ENCODE measurements at places on chromosomes 6 and 20. TPM values are rescaled to one million over a fixed set of nuclear protein-coding genes. Genes with fewer than 3 reads are reported as not detected.

C6orf141 gene
- not detected for total RNA-seq

C20orf141 gene
- total RNA-seq = not detected

KHDRBS2 gene
- not detected for total RNA-seq

EGFL8 gene
- 4.8 TPM for total RNA-seq

GLP1R gene
- 5.8 TPM for total RNA-seq

RSPH4A gene
- 0.16 TPM for total RNA-seq

LPA gene
- total RNA-seq = not detected

LINC00237 gene
- total RNA-seq = not detected

ACSS1 gene
- total RNA-seq = 26.4 TPM

DEFB124 gene
- not detected for total RNA-seq

CALHM4 gene
- total RNA-seq = not detected

TFAP2D gene
- total RNA-seq = not detected

PPP1R18 gene
- 33.2 TPM for total RNA-seq

LY6G6F gene
- total RNA-seq = not detected

SLCO4A1 gene
- 13.4 TPM for total RNA-seq

HLA-DRB5 gene
- total RNA-seq = 1.7 TPM

SNAP25 gene
- total RNA-seq = 9.3 TPM

CLPSL2 gene
- not detected for total RNA-seq

DDX43 gene
- total RNA-seq = 0.85 TPM

CST5 gene
- total RNA-seq = not detected

ZSCAN23 gene
- total RNA-seq = 0.79 TPM

CPNE1 gene
- total RNA-seq = 39.2 TPM

RIPOR3 gene
- total RNA-seq = 4.7 TPM

ELOVL4 gene
- 0.44 TPM for total RNA-seq

TMEM244 gene
- not detected for total RNA-seq

Data from right atrium auricular region (tissue), 2 donors.